ENCODE measurements at places on chromosomes 3 and 15.
A peak's percentile ranks its signal among the peaks of the same experiment; 100 is the strongest.

DNA sequence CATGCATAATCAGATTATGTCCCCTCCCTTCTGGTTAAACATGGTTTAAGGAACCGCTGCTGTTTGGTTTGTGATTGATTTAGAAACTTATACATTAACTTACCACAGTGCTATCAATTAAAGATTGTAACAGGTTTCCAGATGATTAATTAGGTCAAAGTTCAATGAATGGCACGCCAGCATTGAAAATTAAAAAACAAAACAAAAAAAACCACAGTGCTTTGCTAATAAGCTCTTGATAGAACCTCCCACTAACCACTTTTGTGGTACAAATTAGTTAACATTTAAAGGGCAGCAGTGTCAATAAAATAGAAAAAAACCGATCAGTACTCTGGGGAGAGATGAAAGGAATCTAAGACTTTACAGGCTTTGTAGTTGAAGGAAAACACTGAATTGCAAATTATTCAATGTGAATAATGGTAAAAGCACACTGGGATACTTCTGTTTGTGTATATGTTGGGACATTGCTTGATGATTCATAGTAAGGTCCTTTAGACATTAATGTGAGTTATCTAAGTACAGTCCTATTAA, 7.6 kb upstream of the C3orf38 start:
- peak; percentile 29 for DNase-seq

DNA sequence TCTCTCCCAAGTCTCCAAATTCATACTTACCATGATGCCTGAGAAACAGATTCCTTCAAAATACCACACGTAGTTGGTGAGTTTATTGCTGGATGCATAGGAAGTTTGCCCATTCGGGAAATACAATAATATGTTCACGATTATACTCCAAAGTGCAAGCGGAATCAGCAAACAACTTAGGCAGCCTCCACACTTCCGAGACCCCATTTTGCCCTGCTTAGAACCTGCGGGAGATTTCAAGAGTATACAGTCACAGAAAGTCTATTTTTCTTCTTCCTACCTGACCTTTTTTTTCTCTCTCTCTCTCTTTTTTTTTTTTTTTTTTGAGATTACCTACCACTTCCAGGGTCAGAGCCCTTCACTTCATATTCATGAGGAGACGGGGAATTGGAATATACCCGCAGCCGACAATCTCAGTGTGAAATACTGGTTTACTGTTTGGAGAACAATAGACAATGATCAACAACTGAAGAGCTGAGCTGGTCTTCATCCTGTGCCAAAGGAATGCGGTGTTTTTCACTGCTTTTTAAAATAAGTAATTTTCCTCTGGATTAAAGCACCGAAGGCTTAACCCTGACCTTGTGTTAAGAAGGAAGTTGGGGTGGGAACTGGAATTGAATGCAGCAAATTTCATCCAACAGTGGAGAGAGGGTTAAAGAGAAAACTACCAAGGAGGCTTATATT, at the start of gene TM4SF18:
Gene TM4SF18, minus strand, starts transcription at position 461 of the 684 bp plus-strand sequence. Its CDS starts 254 bp downstream, at position 207.
- DNase-seq, result no peak

- no peak for DNase-seq
Measured at GRCh38 chr3:184211297-184211696, 18.1 kb upstream of the VWA5B2 start.

- no peak for DNase-seq
Measured at GRCh38 chr3:194272861-194273742, 78.0 kb downstream of the CPN2 start.

DNA sequence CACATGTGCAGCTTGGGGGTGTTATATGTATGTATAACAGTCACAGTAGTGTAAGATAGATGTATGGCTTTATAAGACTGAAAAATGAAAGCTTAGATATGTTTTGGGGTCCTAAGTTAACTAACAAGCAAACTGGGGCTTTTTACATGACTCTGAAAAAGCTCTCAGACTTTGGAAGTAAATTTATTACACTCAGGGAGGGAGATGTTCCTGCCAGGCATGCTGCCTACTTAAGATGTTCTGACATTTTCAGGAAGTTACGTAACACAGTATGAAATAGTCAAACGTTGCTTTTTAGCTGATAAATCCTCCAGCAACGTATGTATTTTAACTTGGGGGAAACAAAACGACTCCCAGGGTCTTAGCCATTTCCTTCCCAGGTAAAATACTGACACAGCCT, 1.7 kb upstream of the IFT57 start:
- DNase-seq, result peak; percentile 35

DNA sequence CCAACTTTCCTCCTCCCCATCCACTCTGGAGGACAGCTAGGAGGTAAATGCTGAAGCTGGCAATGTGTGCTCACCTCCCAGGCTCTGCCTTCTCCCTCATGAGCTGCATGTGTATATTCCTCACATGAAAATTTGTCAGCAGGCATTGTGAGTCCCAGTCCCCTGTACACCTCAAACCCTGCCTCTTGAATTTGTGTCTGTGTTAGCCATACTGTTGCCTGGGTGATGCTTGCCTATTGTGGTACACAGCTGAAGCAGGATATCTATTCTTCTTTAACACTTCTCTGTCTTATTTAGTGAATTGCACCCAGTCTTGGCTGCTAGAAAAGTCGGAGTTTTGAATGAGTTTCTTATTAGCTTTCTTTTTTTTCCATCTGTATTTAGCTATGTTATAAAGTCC, 586.0 kb upstream of the TGFBR2 start:
- no peak for DNase-seq

DNA sequence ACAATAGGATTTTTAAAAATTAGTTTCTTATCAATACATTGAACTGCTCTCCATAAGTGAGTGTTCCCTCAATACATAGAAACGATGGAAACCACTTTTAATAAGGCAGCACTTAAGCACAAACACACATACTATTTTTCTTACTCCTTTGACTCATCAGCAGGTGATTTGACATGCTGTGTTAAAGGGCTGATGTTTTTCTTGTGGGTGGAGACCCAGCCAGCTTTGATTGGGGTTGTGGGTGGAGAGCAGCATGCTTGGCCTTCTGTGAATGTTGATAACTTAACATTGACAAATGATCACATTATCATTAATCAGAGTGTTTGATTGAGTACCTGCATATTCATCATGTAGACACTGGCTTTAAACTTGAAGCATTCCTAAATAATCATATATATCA, 223.0 kb upstream of the DPH6 start:
- DNase-seq, result no peak

DNA sequence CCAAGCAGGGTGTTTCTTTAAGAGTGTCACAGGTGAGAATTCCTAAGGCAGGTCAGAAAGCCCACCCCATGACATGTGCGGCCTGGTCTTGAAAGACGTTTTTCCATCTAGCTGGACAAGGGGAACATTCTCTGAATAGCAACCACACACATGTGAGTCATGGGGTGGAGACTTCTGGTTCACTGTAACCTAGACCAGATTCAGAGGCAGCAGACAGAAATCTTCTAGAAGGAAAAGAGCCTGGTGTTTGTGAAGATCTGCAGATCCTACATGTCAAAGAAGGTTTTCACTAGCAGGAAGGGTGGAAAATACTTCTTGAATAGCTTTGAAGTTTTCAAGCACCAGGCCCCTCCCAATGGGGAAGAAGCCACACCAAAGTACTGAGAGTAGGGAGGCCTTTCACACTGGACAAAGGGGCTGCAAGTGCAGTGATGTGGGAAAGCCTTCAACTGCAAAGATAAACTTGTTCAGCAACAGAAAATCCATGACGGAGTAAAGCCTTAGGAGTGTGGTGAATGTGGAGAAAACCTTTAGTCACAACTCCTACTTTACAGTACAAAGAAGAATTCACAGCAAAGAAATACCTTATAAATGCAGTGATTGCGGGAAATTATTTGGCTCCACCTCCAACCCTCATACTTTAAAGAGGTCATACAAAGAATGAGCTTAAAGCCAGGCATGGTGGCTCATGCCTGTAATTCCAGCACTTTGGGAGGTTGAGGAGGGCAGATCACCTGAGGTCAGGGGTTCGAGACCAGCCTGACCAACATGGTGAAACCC, 17.6 kb downstream of the ADAM10 start:
- no peak for DNase-seq

DNA sequence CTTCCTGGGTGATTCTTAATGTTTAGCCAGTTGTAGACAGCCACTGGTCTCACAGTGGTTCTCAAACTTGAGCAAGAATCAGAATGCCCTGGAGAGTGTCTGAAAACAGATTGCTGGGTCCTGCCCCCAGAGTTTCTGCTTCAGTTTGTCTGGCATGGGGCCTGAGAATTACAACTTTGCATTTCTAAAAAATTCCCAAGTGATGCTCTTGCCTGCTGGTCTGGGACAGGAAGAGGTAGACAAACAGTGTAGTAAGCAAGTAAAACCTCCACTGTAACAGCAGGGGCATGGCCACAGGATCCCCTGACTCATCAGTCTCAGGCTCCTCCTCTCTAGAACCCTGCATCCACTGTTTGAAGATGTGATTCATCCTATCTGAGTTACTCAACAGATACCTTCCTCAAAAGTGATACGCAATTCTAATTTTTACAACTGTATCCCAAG, 36.5 kb downstream of the DZIP1L start:
- DNase-seq, result peak; percentile 48

DNA sequence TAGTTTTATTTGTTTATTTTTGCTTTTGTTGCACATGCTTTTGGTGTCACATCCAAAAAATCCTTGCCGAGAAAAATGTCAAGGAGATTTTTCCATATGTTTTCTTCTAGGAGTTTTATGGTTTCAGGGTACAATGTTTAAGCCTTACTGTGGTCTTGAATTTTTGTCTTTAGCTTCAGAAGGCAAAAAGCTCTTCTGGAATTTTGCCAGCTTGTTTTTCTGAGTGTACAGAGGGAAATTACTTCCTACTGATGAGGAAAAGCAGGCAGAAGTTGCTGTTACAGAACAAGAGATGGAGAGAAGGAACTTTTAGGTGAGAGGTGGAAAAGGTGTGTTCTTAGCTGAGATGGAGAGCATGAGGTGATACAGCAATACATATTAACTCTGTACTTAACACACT, 59.6 kb downstream of the UBE2E2 start:
- DNase-seq, result no peak

DNA sequence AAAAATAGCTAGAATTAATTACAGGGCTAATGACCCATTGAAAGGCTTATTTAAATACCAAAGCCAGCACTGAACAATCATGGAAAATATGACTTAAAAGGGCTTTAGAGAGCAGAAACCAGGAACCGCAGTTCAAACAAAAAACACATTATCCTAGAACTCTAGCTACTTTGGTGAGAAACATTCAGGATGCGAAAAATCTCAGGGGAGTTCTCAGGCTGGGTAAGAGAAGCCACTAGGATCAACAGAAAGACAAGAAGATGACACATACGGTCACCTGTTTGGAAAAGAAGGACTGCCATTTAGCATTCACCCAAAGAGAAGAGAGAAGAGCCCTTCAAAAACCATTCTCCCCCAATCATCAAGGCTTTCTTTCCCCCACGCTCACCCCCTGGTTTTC, 75.6 kb upstream of the ICE2 start:
- DNase-seq, result no peak

- no peak for DNase-seq
Measured at GRCh38 chr3:155326244-155326643, 32.8 kb upstream of the STRIT1 start.

DNA sequence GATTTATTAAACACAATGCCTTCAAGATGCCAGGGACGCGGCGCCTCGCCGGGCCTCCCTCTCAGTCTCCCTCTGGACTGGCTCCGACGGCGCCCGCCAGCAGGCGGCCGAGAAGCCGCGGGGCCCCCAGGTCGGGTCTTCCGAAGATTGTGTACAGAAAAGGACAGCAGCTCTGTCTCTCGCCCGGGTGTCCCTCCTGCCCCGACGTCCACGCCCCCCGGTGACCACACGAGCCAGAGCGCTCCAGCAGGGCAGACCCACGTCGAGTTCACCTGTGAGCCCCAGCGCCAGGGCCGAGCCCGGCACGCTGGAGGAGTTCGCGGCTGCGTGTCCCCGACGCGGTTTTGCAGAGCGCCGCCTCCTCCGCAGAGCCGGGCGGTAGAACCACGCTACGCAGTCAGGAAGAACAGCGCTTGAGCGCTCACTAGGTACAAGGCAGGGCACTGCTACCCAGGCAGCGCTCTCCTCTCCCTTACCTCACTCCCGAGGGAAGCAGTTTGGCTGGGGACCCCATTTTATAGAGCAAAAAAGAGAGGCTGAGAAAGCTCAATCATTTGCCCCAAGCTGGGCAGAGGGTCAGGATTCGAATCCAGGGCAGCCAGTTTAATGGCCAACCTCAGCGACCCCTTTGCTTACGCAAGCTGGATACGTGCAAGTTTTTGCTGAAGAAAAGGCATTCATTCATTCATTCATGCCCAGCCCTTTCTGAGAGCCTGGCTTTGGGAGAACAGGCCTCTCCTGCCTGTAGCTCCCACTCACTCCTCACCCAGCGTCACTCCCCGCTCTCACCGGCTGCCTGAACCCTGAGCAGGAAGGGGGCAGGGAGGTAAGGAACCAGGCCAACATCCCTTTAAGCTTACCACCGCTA, 3.0 kb upstream of the TLE3 start:
- peak; percentile 80 for DNase-seq

DNA sequence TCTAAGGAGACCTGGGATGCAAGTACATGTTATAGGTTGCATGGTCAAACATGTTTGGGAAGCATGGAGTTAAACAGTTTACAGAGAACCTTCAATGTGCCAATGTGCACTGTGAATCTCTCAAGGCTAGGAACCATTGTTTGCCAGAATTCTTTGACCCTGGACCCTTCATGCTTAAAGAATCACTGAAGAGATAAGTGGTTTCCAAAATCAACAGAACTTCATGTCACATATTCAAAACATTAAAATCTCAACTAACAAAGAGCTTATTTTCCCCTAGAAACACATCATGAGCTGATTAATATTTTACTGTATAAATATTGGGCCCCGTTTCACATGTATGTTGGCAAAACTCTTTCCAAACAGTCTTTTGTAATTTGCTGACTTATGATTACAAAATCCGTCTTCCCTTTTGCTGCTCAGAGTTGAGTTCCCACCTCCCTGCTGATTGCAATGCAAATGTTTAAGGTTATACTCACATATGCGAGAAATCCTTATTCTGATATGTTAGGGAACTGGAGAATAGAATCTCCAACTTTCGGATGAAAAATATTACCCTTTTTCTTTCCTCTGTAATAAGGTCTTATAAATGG, 380.2 kb downstream of the DIPK2A start:
- no peak for DNase-seq
